WTC11 (cell line): ENCODE measurements at places on chromosomes 3 and 15. TPM values are rescaled to one million over a fixed set of nuclear protein-coding genes. Genes with fewer than 3 reads are reported as not detected.

Gene SPINK8
- total RNA-seq = not detected in 3 replicates

Gene CORO2B
- 3.5 to 4.9 TPM (median 3.6 TPM) in 3 replicates for total RNA-seq

Gene TNFSF10
- 0.22 to 0.39 TPM (median 0.27 TPM) in 3 replicates for total RNA-seq

Gene AP2M1
- 370 to 399 TPM (median 383 TPM) in 3 replicates for total RNA-seq

Gene XYLB
- 3.1 to 4.1 TPM (median 3.3 TPM) in 3 replicates for total RNA-seq

Gene TARS3
- total RNA-seq = 9.5 to 10.6 TPM (median 10.4 TPM) in 3 replicates

Gene TMEM158
- 17.9 to 19.0 TPM (median 18.5 TPM) in 3 replicates for total RNA-seq

Gene ILDR1
- total RNA-seq = 2.3 to 3.4 TPM (median 2.8 TPM) in 3 replicates

Gene NR2E3
- 0.57 to 1.4 TPM (median 0.80 TPM) in 3 replicates for total RNA-seq

Gene PAQR5
- total RNA-seq = 9.4 to 11.5 TPM (median 11.4 TPM) in 3 replicates

Gene KLHL6
- total RNA-seq = 0.11 to 0.23 TPM (median 0.18 TPM) in 3 replicates

Gene PDCD6IP
- total RNA-seq = 142 to 173 TPM (median 145 TPM) in 3 replicates

Gene ABI3BP
- total RNA-seq = 0.18 to 0.74 TPM (median 0.39 TPM) in 3 replicates

Gene NDN
- total RNA-seq = 40.0 to 49.7 TPM (median 45.1 TPM) in 3 replicates

Gene IGSF10
- 0.60 to 0.70 TPM (median 0.66 TPM) in 3 replicates for total RNA-seq

Gene IL17RE
- 3.0 to 4.2 TPM (median 4.0 TPM) in 3 replicates for total RNA-seq

Gene KLHL40
- total RNA-seq = not detected in 3 replicates

Gene LEKR1
- total RNA-seq = 0.09 to 0.18 TPM in 2 of 3 replicates, not detected in the other

Gene FBXL22
- total RNA-seq = 0.46 to 0.73 TPM (median 0.46 TPM) in 3 replicates

Gene C3orf22
- not detected in 3 replicates for total RNA-seq

Gene MEX3B
- total RNA-seq = 8.5 to 8.9 TPM (median 8.8 TPM) in 3 replicates

Gene GOLIM4
- 23.9 to 30.0 TPM (median 23.9 TPM) in 3 replicates for total RNA-seq

Gene COLQ
- 1.2 to 2.2 TPM (median 1.8 TPM) in 3 replicates for total RNA-seq

Gene RBPMS2
- total RNA-seq = 195 to 210 TPM (median 202 TPM) in 3 replicates

Gene GP9
- not detected in 3 replicates for total RNA-seq

Gene MAN2C1
- total RNA-seq = 148 to 155 TPM (median 151 TPM) in 3 replicates

Gene DUOXA2
- 0.11 TPM in 1 of 3 replicates, not detected in the others for total RNA-seq

Gene NEK11
- total RNA-seq = 1.6 to 1.8 TPM (median 1.7 TPM) in 3 replicates

Gene ABHD17C
- total RNA-seq = 23.6 to 29.0 TPM (median 23.6 TPM) in 3 replicates

Gene CGNL1
- 57.3 to 69.5 TPM (median 67.1 TPM) in 3 replicates for total RNA-seq

Gene UCN2
- 0.34 to 0.46 TPM in 2 of 3 replicates, not detected in the other for total RNA-seq

Gene LIPH
- total RNA-seq = 0.07 to 0.27 TPM (median 0.11 TPM) in 3 replicates

Gene TPRA1
- 20.3 to 24.2 TPM (median 22.0 TPM) in 3 replicates for total RNA-seq

Gene MORC1
- total RNA-seq = not detected in 3 replicates

Gene CCR3
- total RNA-seq = not detected in 3 replicates

Gene MESP1
- total RNA-seq = 0.32 to 0.50 TPM (median 0.41 TPM) in 3 replicates

Gene NUP210
- 59.2 to 69.9 TPM (median 69.8 TPM) in 3 replicates for total RNA-seq
